NCI-H69 (cell line): ENCODE measurements at places on chromosomes 7 and 10.

DNA sequence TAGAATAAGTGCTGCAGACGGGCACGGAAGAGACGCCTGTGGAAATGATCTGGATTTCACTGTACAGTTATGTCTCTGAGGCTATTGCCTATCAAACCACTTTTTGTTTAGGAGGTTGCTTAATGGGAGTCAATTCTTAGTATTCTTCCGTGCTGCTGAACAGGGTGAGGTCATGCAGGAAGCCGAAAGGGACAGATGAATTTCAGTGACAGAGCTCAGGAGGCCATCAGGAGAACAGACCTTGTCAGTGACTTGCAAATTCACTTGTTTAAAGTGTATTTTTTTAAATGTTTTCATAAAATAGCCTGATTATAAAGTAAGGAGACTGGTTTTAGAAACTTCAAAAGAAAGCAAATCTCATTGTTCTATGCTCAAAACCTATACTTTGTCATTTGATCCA lies 58.9 kb downstream of the XRCC2 start:
- DNase-seq: no peak

DNA sequence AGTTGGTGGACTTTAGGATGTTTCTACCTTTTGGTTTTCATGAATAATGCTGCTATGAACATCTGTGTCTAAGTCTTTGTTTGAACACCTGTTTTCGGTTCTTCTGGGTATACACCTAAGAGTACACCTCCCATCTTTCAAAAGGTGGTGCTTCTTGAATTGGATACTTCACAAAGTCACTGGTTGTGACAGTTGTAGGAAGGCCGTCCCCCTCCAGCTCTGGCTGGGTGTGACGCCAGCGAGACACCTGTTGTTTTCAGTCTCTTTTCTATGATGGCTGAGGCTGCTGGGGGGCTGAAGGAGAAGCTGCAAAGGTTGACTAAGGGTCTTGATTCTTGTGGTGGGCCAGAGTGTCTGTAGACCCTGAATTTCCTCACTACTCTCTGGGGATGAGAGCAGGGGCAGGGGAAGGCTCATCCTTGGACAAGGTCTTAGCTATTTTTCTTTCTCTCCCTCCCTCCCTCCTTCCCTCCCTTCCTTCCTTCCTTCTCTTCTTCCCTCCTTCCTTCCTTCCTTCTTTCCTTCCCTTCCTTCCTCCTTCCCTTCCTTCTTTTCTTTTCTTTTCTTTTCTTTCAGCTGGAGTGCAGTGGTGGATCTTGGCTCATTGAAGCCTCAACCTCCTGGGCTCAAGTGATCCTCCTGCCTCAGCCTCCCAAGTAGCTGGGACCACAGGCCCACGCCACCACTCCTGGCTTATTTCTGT lies 5.6 kb downstream of the NEURL1 start:
- DNase-seq: peak; percentile 25

DNA sequence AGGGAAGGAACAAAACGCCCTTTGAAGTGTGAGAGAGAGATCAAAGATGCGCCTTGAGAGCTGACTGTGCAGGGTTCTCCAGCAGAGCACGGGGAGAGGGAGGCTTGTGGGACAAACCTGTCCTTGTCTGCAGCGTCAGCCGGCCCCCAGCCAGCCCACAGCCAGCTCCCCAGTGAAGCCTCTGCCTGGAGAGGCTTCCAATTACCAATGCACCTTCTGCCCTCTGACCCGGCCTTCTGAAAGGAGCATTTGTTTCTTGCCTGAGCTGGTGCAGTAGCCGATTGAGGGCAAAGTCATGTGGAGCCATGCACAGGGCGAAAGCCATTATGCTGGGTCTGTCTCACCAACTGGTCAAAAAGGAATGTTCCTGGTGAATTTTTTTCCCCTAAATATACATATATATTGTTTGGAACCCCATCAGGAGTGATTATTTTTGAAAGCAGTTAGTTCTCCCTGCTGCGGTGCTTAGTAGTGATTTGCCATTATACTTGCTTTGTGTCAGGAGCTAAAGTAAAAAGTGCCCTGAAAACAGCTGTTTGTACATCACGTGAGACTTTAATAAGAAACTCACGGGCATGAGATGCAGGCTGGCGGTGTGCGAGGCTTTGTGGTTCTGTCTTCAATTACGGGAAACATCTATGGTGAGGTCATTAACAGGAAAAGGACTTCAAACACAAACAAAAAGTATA lies 268.6 kb downstream of the KLF6 start:
- no peak for DNase-seq

- DNase-seq: no peak
Measured at GRCh38 chr7:3464900-3465622, 164.0 kb downstream of the SDK1 start.

DNA sequence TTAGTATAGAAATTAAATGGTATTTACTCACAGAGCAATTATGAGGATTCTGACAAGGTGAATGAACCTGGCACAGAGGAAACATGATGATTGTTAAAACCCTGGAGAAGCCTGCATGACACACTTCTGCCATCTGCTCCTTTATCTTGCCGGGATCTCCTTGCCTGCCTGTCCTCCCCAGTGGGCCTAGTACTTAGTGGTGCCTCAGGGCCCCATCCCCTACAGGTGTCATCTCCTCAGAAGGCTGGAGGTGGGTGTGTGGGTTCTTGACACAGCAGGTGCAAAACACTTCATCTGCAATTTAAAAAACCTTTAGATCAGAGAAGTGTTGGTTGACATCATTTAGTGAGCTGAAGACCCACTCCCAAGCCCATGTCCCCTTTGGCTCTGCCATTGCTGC lies 261.2 kb downstream of the ADRA2A start:
- DNase-seq: no peak

DNA sequence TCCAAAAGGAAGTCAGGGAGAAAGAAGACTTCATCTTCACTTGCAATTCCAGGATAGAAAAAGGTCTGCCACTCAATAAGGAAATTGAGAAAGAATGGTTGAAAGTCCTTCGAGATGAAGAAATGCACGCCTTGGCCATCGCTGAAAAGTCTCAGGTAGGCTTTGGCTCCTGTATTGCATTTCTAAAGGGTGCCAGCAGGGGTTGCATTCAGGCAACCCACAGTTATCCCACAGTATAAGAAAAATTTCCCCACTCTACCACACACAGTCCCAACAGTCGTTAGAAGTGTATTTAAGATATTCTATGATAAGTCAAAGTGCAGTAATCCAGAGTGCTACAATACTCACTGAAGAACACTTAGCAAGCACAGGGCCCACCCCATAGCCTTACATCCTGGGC lies 93.4 kb upstream of the FGL2 start:
- DNase-seq: no peak

DNA sequence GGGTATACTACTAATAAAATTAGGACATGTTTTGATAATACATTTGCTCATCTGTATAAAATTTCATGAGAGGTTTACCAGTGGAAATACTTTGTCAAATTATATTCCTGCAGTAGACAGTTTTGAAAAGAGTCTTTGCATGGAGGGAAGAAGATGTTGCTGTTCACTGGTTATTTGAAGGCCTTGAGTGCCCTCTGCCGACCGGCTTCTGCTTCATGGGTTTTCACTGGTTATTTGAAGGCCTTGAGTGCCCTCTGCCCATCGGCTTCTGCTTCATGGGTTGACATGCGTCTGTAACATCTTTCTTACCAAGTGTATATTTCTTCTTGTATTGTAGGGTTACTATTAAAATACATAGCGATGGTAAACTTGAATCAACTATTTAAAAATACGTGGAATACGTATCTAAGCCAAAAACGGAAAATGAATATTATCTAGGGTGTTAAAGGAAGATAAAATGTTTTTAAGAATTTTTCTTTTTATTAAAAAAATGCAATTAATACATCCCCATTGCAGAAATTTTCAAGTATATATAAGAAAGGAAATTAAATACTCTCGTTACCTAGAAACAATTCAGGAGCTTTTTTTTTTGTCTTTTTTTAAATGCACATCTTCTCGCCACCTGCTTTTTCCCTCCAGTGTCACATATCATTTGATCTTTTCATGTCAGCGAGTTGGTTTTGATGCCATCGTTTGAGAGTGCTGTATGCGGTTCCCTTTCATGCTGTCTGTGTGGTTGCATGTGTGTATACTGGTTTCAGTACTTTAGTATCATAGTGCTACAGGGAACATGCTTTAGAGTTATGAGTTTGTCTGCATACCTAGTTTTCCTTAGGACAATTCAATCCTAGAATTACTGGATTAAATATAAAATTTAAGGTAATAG lies 73.4 kb downstream of the SHH start:
- peak; percentile 7 for DNase-seq

DNA sequence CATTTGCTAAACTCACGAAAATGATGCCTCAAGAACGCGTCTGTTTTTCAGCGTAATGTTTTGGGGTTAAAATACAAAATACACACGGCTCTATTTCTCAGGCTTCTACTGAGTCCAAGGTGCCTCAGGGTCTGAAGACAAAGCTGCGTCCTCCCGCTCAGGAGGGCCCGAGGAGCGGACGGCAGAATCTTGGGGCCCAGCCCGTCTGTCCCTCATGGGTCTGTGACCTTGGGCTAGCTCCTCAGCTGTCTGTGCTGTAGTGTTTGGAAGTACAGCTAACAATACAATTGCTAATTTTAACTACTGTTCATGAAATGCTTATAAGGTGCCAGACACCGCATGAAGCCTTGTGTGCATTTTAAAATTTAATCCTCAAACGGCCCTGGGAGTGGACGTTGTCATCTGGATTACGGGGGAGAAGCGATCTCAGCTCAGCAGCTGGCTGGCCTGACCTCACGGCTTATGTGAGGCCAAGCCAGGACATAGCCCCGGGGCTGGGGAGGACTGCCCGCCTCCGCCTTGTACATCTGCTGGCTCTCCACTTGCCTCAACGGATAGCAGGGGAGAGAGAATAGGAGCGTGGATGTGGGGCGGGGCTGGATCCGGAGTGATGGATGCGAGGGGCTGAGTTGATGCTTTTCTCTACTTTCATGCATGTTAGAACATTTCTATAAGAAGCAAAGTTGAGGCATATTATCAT lies 357.4 kb downstream of the GLRX3 start:
- no peak for DNase-seq

GRCh38 chr7:23696916-23697441 lies 13.0 kb upstream of the STK31 start:
- peak; percentile 69 for DNase-seq

DNA sequence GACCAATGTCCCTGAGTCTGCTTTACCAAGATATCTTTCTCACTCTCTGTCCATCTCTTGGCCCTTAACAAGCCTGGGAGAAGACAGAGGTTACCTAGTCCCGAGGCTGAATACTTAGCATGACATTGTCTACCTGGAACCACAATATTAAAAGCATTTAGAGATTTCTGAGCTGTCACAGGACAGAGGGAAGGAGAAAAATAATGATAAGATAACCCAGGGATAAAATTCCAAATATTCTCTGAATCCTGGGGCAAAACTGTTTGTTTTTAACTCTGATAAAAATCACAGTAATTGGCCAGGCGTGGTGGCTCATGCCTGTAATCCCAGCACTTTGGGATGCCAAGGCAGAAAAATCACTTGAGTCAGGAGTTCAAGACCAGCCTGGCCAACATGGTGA lies 12.0 kb upstream of the MAPK8 start:
- no peak for DNase-seq

DNA sequence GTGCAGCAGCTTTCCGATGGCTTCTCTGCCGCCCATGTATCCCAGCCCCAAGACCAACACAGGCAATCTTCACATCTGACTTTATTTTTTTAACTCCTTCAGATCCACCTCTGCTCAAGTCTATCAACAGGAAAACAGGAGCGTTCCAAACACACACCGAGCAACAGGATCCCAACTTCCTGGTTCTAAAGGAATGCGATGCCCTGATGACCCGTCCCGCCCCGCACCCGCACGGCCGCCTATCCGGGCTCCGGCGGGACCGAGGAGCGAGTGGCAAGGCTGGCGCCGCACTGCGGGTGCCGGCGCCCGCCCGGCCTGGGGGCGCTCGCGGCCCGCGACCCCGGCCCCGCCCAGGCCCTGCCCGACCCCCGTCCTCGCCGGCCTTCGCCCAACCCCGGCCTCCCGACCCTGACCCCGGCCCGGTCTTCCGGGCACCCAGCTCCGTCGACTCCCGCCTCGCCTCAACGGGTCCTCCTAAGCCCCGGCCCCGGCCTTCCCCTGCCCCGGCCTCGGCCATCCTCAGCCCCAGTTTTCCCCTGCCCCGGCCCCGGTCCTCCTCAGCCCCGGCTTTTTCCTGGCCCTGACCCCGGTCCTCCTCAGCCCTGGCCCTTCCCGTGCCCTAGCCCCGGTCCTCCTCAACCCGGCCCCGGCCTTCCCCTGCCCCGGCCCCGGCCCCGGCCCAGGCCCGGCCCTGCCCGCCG lies 730 bp downstream of the LARP4B start:
- peak; percentile 23 for DNase-seq

- no peak for DNase-seq
Measured at GRCh38 chr7:19752020-19752419, 21.4 kb downstream of the TMEM196 start.

DNA sequence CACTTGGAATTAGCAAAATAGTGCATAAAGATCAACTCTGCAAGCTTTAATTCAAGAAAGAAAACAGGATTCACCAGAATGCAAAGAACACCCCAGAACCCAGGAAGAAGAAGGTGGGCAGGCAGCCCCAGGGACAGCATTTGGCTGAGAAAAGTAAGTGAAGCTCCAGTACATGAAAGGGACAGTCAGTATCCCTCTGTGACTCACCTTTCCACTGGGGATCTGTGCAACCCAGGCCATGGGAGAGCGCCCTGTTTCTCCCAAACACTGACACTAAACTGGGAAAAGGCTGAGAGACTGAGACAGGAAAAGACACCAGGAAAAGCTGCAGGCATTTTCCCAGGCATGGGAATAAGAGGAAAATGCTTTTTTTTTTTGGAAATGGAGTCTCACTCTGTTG lies 28.2 kb downstream of the SNX13 start:
- DNase-seq: no peak

GRCh38 chr7:121620206-121620605 lies 224.1 kb upstream of the FAM3C start:
- no peak for DNase-seq

GRCh38 chr7:5870311-5870710 lies 10.3 kb upstream of the OCM start:
- DNase-seq: no peak

DNA sequence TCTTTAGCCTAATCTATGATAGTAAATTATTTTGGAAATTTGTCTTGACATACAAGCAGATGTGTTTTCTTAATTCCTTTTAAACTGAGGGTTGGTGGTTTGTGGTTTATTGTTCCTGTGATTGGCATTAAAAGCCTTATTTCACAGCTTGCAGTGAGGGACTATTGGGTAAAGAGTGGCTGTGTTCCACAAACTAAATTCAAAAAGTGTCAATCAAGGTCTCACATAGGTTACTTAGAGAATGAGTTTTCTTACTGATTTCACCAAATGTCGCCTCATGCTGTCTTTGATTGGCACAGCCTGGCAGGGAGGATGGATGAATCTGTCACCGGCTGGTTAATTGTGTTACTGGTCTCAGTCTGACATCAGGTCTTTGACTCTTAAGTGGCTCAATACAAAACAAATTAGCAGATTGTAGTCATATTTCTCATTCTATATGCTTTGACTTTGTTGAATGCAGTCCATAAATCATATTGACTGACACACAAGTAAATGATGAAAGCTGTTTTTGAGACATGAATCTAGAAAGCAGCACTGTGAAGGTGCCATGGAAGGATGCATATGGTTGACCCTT lies 66.8 kb upstream of the CYP26C1 start:
- DNase-seq: peak; percentile 95
